ENCODE measurements at places on chromosomes 3 and 15.

DNA sequence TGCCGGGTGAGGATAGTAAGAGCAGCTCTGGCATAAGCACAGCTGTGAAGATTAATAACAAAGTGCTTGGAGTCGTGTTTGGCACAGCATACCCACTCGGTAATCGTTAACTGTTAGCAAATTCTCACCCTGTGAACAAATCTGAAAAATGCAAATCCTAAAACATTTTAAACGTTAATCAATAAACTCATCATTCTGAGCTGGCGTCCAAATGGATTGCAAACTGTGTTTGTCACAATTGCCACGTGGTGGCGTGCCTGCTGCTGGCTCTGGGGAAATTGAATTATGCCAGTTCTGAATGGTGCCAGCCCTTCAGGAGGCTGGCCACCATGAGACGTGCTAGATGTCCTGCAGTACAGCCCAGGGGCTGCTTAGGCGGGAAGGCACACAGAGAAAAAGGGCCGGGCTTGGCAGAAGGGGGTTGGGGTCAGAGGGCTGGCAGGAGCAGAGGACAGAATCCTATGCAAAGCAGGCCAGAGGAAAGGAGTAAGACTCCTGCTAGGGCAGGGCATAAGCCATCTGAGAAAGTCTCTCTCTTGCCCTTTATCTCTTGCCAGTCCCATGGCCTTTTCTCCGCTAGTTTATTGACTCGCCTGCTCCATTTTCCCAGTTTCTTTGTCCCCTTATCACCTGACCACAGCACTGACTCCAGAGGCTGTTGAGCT lies 22.1 kb upstream of the POLG start:
- DNase-seq: no peak

GRCh38 chr3:159548675-159549335 lies 439.8 kb upstream of the IL12A start:
- no peak for DNase-seq

- no peak for DNase-seq
Measured at GRCh38 chr15:70362350-70362749, 264.6 kb upstream of the TLE3 start.

DNA sequence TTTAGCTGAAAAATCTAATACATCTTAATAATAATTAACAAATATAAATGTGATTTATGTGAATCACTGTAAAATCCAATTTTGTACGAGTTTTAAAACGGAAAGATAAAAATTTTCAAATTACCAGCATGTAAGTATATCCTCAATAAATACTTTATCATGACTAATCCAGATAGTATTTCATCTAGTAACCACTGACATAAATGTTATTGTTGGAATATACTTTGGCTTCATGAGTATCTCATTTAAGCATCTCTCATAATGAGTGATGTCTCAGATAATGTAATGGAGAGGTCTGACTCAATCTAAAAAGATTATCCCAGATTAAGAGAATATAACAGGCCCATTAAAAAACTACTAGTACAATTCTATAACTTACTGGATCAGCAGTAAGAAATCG lies 216.3 kb downstream of the STAG1 start:
- no peak for DNase-seq

DNA sequence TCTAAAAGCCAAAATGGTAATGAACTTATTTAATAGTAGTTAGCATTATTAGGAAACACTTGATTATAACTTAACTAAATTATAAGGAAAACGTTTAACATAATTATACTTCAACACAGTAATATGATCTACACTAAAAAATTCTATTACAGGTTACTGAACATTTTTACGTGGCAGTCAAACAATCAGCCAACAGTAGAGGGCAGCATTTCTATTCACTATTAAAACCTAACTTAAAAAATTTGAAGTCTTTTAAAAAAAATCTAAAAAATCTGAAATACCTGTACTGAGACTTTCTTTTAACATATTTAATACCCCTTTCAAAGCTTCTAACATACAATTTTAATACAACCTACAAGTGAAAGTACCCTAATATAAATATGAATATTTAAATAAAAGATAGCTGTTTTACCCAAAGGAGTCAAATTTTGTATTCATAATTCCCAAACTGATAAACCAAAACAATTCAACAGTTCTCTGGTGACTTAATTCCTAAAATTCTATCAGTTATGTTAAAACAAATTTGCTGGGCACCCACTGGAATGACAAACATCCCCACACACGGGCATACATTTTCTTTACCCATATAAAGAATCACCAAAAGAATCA lies 41.5 kb downstream of the DLG1 start:
- DNase-seq: peak; percentile 62

DNA sequence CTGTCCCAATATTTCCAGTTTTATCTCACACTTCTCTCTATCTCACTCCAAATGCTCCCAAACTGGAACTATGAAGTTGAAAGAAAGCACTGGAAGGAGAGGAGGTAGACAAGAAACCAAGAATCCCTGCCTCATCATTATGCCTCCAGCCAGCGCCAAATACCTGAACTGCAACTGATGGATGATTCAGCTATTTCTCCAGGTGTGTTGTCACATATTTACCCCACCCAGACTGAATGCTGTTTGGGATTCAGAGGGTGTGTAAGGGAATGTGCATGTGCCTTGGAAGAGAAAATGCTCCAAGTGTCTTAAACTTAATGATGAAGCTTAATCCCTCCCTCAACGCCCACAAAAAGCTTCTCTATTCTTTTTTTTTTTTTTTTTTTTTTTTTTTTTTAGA lies 269.5 kb upstream of the ATP11B start:
- no peak for DNase-seq

- peak; percentile 67 for DNase-seq
Measured at GRCh38 chr15:93087825-93088199, 1.2 kb downstream of the RGMA start.
